AG20443 (cell line): ENCODE measurements at places on chromosomes 3 and 15.

- DNase-seq = no peak
Measured at GRCh38 chr3:69752241-69752640, 13.0 kb downstream of the MITF start.

DNA sequence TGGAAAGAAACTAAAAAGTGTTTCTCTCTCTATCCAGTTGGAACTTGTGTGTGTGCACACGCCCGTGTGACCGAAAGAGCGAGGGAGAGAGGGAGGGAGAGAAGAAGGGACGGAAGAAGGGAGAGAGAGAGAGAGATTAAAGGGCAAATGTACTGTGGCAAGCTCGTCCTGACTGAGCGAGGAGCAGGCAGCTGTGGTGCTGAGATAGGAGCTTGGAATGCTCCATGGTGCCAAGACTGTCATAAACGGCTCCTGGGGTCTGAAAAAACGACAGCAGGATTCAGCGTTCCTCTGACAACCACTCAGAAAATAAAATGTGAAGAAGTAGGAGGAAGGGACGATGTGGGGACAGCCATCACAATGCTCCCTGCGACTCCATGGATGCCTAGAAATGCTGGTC is 276.0 kb downstream of the SV2B start:
- no peak for DNase-seq

GRCh38 chr15:39594446-39595337 is 13.8 kb downstream of the THBS1 start:
- no peak for DNase-seq

GRCh38 chr3:106440672-106441071 is 571.9 kb upstream of the CBLB start:
- DNase-seq = no peak

GRCh38 chr3:60737633-60738399 is 513.4 kb downstream of the FHIT start:
- no peak for DNase-seq

DNA sequence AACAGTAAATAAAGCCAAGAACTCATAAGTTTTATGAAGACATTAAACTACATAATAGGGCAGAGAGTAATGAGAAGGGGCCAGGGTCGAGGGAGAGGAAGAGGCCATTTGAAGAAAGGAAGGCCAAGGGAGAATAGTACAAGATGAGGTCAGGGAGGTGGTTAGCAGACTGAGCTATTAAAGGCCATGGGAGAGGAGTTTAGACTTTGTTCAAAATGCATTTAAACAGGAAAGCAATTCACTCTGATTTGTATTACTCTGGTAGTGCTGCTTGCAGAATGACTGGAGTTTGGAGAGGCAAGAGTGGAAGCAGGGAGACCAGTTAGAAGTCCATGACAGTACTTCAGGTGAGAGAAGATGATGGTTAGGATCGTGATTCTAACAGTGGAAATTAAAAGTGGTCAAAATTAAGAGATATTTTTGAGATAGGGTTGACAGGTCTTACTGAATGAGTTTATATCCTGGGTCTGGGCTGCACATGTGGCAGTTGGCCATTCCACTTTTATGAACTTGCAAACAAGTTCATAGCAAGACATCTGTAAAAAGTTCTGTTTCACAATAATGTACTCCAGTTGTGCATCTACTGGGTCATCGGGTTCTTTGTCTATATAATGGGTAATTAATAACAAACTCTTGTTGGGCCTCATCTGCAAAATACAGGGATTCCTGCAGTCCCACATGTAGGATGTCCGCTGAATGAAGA is 16.3 kb downstream of the PPP2R3A start:
- no peak for DNase-seq

GRCh38 chr3:56468184-56469106 is at the start of gene ERC2:
Gene ERC2, minus strand, starts transcription at chr3:56468467.
- peak; percentile 81 for DNase-seq

- no peak for DNase-seq
Measured at GRCh38 chr3:64612916-64613526, 74.8 kb downstream of the ADAMTS9 start.

- DNase-seq = no peak
Measured at GRCh38 chr3:99639579-99639978, 1.2 kb downstream of the COL8A1 start.

DNA sequence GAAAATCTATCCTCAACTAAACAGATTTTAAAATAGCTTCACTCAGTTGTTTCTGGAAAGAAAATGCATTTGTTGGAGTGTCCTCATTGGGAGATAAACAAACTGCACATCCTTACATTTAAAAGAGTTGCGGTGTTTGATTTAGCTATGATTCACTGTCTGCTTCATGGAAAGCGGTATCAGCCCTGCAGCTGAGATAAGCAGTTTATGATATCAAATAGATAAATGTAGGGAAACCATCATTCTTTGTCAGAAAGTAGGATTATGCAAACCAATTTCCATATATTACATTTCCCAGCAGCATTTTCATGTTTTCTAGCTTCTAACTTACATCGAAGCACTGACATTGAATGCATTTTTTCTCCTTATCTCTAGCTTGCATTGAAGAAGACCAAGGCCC is 698.9 kb downstream of the DIPK2A start:
- no peak for DNase-seq

DNA sequence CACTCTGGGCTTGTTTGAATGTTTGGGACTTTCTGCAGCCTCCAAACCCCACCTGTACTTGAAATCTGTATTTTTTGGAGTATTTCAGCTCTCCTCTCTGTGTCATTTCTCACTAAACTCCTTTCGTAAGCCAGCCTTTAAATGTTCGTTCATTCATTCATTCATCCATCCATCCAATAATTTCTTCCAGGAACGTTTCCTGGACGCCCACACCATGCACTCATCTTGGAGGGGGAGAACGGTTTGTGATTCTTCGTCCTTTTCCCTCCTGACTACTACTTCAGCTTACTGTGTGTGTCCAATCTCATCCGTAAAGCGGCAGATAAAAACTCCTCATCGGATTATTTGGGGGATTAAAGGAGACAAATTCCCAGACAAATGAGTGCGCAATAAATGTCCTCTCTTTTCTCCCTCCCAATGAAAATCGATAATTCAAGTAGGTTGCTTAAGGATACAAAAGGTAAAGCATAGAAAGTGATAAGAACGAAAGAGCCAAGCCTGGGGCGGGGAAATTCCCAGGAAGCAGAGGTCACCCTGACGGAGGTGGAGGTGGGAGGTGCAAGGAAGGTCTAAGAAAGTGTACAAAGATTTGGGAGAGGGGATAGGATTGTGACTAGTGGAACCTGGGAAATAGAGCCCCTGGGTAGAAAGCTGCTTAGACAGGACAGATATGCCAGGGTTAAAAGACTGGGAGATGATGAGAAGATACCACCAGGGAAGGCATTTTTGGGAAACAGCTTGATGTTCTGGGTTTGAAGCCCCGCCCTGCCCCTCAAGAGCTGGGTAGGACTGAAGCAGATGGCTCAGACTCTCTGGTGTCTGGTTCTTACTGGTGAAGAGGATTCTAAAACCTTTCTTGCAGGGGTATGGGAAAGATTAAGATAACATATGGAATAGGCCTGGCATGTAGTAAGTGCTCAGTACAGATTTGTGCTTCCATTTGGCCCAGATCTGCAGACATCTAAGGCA is 896 bp upstream of the KLHL25 start:
- DNase-seq = no peak

DNA sequence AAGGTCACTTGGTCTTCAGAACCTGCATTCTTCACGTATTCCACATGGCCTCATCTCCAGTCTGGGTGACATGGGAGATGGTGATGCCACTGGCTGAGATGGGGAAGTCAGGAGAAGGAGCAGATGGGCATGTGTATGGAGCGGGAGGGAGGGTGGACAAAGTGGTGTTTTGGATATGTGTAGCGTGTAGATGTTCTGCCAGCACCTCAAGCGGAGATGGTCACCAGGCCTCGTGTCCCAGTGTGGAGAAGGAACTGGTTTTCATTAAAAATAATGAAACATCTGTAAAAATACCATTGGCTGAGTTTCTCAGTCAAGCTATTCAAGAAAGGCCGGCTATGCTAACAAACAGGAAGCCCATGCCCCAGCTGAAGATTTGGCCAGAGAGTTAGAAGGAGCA is 26.2 kb downstream of the LARP6 start:
- DNase-seq = no peak

DNA sequence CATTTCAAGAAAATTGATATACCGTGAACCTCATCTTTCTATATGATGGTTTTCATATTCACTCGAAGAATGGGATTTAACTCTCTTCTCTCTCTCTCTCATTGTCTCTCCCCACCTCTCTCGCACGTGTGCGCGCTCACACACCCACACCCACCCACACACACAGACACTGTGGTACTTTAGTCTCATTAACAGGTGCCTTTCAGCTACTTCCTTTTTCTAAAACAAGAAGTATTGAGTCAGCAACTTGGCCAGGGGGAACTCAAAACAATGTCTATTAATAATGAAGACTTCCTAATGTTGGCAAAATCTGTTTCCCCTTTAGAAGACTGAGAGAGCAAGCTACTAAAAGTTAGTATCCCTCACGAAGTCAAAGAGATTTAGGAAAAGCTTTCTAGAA is 150.7 kb downstream of the TMCO5A start:
- DNase-seq = no peak

- DNase-seq = no peak
Measured at GRCh38 chr15:71775856-71776255, 34.5 kb upstream of the NR2E3 start.

DNA sequence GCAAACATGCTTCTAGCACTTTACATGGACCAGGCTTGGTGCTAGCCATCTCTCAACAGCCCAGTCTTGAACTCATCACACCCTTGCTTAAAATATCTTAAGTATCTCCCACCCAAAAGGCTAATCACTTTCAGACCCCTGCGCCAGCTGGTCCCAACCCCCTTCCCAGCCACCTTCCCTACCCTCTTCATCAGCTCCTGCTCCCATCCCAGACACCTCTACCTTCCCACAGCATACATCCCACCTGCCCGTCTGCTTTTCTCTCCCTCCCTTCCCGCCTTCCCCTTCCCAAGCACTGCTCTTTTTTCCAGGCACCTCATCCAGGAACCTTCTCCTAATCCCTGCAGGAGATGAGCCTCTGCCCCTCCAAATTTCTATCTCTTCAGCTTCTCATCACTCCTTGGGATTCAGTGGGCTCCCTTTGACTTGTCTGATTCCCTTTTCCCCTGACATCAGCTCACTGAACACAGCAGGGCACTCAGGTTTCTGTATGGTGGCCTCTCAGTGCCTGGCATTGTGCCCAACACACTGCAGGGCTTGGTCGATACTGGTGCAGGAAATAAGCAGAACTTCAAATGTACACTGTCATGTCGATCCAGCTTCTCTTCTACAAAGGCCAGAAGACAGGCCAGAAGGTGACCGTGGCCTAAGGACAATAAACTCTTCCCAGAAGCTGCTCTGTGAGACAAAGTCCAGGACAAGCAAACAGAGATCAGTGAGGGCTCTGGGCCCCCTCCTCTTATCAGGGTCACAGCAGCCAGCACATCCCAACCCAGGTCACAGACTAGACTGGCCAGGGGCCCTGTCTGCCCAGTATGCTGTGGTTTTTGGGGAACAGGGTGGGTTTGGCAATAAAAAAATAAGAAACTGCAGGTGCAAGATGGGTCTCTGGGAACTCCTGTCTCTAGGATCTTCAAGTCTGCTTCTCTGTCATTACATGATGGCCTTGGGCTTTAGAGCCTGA is 2.2 kb upstream of the ITIH1 start:
- no peak for DNase-seq

- no peak for DNase-seq
Measured at GRCh38 chr3:158488670-158489069, 82.3 kb upstream of the MLF1 start.

GRCh38 chr3:116034794-116035193 is 410.5 kb downstream of the LSAMP start:
- DNase-seq = no peak

DNA sequence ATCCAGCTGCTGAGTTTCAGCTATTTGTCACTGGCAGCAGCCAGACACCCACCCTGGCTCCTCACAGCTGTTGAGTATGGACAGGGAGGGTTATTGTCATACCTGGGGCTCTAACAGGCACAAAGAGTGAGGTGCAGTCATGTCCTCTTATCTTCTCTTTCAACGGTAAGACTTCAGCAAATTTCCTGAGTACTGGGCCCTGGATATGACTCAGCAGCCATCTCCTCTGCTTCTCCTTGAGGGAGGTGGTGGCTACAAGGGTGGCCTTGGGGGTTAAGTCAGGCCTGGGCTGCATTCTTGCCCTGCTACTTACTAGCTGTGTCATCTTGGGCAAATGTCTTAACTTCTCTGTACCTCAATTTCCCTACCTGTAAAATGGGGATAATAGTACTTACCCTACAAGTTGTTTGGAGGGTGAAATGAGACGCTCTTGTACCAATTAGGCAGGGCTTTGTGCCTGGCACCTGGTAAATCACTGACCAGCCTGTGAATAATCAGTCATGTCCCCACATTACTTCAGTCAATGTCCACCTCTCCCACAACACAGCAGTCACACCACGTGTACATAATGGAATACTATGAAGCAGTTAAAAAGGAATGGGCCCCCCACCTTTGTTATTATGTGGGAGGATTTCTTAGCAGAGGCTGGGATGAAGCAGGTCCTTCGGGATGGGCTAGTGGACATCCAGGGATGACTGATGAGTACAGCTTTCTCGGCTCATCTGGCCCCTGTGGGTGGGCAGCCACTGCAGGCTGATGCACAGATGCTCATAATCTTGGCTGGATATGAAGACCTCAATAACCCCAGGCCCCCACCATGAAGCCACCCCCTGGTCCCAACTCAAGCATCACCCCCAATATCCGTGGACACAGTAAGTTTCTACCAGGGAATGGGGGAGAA is 528.8 kb downstream of the SHQ1 start:
- peak; percentile 58 for DNase-seq

DNA sequence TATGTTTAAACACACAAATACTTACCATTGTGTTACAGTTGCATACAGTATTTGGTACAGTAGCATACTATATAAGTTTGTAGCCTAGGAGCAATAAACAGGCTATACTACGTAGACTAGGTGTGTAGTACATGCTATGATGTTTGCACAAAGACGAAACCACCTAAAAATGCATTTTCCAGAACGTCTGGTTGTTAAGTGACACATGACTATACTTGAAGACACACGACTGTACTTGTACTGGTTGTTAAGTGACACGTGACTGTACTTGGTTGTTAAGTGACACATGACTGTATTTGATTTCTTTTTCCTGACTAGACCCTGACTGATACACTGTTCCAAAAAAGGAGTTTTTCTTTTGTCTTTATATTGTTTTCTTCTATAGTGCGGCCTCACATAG is 34.1 kb downstream of the RAB8B start:
- no peak for DNase-seq

GRCh38 chr15:27635916-27636315 is 463.2 kb downstream of the OCA2 start:
- DNase-seq = no peak

GRCh38 chr3:16132190-16132589 is 42.3 kb upstream of the GALNT15 start:
- DNase-seq = no peak
